ENCODE measurements at places on chromosomes 1 and 21. TPM values are rescaled to one million over a fixed set of nuclear protein-coding genes. Genes with fewer than 3 reads are reported as not detected.

DNA sequence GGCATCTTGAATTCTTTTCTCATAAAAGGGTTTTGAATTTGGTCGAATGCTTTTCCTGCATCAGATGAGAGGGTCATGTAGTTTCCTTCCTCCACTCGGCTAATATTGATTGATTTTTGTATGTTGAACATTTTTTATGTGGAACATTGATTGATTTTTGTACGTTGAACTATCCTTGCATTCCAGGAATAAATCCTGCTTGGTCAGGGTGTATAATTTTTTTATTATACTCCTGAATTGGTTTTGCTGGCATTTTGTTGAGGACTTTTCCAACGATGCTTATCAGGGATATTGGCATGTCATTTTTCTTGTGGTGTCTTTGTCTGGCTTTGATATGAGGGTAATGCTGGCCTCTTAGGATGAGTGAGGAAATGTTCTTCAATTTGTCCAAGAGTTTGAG is 8.5 kb downstream of the TMEM240 start:
- no peak for DNase-seq

DNA sequence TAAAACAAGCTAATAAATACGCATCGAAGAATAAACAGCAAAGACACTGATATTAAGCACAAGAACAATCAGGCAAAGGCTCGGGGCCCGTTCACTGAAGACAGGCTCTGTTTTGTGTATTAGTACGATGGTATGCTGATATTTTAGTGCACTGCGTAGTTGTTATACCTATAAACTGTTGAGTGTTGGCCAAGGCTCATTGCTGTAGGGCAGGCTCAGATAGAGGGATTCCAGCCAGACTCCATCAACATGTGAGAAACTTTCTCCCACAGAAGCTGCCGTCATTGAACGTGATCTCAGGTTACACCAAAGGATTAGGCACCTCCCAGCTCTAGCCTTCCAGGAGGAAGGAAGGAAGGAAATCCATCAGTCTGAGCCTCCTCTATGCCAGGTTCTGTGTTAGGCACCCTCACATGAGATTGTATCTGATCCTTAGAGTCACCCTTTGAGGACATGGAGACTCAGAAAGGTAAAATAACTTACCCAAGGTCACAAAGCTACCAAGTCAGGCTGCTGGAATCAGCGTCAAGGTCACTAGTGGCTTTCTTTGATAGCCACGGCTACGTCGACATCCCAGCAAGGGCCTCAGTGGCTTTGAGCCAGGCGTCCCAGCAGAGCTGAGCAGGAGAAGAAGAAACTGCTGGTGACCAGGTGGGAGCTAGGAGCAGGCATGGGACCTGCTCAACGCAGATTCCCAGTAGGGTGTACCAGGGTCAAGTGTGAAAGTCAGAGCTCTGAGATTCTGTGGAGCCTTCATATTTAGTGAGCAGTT is 14.8 kb downstream of the BCAR3 start:
- DNase-seq: no peak

DNA sequence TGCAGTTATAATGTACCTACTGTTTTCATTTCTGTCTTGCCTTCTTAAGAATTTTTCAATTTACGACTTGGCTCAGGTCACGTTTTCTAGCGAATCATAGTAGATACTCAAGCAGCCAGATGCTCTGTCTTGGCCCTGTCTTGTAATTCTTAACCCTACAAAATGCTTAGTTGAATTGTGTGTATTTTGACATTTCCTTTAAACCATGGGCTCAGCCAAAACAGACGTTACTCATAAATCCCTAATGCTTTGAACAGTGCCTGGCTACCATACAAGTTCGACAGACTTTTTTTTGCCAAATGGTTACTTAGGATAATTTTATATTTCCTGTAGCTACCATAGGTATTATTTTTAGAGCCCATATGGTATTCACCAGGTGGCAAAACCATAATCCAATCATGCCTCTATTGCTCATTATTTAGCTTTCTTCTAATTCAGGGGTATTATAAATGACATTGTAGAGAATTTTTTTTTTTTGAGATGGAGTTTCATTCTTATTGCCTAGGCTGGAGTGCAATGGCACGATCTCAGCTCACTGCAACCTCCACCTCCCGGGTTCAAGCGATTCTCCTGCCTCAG is 54.3 kb downstream of the KCNK1 start:
- peak; percentile 34 for DNase-seq

DNA sequence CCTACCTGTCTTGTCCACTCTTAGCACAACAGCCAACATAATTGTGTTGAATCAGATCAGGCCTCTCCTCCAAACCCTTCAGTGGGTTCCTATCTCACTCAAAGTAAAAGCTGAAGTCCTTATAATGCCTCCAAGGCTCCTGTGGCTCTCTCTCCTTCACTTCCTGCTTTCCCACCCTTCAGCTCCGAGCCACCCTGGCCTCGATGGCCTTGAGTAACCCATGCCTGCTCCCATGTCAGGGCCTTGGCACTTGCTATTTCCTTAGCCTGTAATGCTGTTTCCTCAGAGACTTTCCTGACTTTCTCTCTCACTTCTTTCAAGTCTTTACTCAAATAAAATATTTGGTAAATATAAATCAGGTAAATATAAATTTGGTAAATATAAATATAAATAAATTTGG is 8.1 kb upstream of the PLEKHM2 start:
- DNase-seq: no peak

- DNase-seq: no peak
Measured at GRCh38 chr1:30823627-30823968, 66.0 kb upstream of the LAPTM5 start.

GRCh38 chr1:162822391-162823200 is 32.1 kb downstream of the HSD17B7 start:
- DNase-seq: no peak

- no peak for DNase-seq
Measured at GRCh38 chr21:26013970-26014369, 156.6 kb downstream of the APP start.

- no peak for DNase-seq
Measured at GRCh38 chr1:179828554-179829110, 49.0 kb downstream of the TOR1AIP2 start.

DNA sequence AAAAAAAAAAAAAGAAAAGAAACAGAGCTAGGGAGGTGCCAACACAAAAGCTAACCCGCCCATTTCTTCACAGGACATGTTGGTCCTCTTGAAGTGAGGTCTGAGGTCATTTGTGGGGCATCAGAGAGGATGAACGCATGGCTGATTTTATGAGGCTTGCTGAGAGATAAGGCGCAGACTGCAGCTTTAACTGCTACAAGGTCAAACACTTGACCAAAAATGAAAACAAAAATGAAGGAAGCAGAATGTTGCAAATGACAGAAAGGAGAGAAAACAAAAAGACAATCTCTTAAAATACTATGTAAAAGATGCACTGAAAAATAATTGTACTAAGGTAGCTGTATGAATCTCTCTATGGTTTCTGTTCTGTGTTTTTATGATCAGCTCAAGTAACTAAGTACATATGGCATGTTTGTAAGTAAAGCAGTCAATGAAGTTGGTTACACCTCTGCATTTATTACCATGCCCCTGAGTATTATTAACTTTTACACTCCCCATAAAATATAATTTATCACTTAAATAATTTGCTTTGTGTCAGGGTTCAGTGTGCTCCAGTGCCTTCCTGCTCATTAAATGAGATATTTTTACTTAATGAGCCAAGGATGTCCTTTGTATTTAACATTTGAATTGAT is 249.1 kb upstream of the NR5A2 start:
- no peak for DNase-seq

DNA sequence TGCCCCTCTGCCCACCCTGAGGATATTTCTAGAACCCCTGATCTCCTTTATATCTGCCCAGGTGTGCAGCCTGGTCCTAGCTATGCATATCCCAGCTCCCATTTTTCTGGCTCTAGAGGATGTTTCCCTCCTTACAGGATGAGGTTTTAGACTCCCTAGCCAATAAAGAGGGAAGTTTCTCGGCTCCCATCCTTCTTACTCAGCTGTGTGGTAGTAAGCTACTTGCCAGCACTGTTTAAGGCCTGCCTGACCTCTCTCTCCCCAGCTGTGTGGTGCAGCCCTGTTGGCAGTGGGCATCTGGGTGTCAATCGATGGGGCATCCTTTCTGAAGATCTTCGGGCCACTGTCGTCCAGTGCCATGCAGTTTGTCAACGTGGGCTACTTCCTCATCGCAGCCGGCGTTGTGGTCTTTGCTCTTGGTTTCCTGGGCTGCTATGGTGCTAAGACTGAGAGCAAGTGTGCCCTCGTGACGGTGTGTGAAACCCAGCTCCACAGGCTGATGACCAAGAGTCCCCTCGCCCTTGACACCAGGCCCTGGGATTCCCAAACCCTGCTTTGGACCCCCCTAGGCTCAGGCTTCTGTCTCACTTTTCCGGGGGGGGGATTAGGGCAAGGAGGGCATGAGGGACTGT is 7.8 kb upstream of the P3R3URF start:
- no peak for DNase-seq

The LCE2A gene
- polyA plus RNA-seq: not detected

The CYP4Z1 gene
- polyA plus RNA-seq: not detected

The UBASH3A gene
- polyA plus RNA-seq: not detected

The MYBPH gene
- 211 TPM for polyA plus RNA-seq

All from muscle of back (tissue), 13 donors.